CD4-positive, alpha-beta T cell treated with Interferon gamma for 1 hour (primary cell): ENCODE measurements at places on chromosomes 5 and 9.

DNA sequence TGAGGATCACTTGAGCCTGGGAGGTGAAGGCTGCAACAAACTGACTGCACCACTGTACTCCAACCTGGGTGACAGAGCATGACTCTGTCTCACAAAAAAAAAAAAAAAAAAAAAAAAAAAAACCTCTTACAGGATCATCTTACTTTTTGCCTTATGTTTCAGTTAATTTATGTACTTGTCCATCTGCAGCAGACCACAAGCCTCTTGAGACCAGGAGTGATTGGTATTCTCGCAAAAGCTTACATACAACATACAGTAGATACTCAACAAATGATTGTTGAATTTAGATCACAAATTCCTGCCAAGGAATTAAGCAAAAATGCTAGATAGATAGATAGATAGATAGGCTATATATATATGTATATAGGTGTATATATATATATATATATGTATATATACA is 12.4 kb downstream of the CEMIP2 start:
- DNase-seq = no peak

DNA sequence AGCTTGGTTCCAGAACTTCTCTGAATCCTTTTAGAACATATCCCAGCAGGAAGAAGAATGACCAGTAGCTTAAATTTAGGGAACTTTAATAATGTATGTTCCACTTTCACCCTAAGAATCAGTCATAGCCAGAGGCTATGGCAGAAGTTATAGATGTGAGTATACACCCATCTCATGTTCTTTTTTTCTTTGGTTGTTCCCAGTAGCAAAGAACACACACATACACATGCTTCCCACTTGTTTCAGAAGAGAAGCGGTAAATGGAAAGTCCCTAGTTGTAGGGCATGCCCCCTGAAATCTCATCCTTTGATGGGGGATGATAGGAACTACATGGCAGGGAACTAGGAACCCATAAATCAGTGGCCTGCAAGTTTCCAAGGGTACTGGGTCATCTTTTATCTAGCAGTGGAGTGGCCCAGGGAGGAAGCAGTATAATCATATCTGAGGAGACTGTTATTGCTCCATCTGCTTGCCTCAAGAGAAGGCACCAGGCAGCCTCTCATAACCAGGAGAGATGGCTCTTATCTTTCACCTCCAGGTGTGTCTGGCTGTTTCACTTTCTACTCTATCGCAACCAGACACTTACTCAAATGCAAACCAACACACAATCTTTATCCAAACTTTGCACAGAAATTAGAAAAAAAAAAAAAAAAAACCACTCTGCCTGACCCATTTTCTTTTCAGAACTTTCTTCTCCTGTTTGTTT is 109.5 kb downstream of the SNCAIP start:
- DNase-seq = no peak

GRCh38 chr5:113164021-113164420 is 187.4 kb downstream of the DCP2 start:
- no peak for DNase-seq

GRCh38 chr5:149961186-149961685 is 678 bp downstream of the SLC26A2 start:
- DNase-seq = no peak

DNA sequence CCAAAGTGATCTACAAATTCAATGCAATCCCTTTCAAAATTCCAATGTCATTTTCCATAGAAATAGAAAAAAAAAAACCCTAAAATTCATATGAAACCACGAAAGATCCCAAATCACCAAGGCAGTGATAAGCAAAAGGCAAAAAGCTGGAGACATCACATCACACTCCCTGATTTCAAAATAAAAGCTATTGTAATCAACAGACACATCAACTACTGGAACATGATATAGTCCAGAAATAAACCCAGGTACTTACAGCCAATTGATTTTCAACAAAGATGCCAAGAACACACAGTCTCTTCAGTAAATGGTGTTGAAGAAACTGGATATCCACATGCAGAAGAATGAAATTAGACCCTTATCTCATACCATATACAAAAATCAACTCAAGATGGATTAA is 224.0 kb downstream of the WDR70 start:
- no peak for DNase-seq

DNA sequence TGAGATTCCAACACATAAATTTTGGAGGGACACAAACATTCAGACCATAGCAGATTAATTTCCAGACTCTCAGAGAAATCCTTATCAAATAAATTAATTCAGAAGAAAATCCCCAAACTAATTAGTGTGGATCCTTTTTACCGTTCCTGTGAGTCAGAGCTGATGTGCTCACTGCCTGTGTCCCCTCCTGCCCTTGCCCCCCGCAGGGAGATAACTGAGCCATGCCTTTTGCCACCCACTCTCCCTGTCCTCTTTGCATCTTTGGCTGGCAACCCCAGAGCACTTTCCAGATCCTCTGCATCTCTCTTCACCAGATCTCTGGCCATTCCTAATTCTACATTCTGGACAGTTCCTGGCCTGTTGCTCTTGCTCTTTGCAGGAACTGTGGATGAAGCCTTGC is 135.4 kb upstream of the MAP1B start:
- DNase-seq = no peak

GRCh38 chr5:80973027-80973426 is 12.9 kb downstream of the RASGRF2 start:
- DNase-seq = no peak

DNA sequence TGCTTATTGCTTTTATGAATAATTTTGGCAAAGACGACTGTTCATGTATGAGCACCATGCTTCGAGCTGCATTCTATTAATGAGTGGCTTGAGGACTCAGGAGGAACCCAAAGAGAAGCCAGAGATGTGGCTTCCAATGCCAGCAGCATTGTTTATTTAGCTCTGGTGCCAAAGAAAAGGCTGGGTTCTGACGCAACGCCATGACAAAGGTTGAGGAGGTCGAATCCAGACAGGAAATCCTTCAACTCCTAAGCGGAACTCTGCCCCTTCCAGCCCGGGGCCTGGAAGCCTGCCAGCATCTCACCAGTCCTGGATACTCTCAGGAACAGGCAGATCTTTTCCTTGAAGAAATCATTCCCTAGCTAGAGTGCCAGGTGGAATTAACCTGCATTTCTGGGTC is 104.4 kb downstream of the ARHGAP26 start:
- no peak for DNase-seq

DNA sequence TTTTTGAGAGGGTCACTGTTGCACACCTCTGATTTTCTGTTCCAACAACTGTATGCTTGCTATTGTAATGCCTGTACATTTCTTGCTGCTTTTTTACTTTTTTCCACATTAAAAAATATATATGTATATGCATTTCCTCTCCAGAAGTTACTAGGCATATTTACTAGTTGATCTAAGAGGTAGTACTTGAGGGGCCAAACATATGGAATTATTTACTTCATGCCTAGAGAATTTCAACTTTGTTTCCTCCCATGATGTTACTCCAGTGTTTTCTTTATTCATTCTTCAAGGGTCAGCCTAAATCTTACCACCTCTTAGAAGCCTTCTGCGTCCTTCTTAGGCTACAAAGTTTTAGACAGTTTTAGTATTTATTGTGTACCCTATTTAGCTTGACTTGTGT is 122.7 kb downstream of the NMUR2 start:
- no peak for DNase-seq

DNA sequence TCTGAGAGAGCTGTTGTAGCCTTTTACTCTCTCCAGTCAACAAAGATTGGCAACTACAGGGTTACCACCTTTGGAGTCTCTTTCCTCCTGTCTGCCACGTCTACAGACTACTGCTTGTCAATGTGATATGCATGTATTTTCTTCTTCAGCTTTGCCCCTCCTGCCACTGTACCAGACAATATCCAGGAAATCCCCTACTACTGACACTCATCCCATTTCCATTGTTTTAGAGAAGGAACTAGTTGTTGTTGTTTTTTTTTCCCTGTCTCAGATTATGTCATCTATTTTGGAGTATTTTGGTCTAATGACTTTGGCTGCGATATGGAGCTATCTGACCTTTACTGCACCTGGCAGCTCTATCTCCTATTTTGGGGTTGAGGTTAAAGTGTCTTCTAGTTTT is 50.1 kb upstream of the MACIR start:
- no peak for DNase-seq

GRCh38 chr5:127358284-127358683 is 67.7 kb downstream of the MEGF10 start:
- DNase-seq = no peak

GRCh38 chr9:74527718-74528117 is 30.6 kb downstream of the RORB start:
- DNase-seq = no peak

- DNase-seq = no peak
Measured at GRCh38 chr9:88586452-88586851, 51.5 kb downstream of the NXNL2 start.

DNA sequence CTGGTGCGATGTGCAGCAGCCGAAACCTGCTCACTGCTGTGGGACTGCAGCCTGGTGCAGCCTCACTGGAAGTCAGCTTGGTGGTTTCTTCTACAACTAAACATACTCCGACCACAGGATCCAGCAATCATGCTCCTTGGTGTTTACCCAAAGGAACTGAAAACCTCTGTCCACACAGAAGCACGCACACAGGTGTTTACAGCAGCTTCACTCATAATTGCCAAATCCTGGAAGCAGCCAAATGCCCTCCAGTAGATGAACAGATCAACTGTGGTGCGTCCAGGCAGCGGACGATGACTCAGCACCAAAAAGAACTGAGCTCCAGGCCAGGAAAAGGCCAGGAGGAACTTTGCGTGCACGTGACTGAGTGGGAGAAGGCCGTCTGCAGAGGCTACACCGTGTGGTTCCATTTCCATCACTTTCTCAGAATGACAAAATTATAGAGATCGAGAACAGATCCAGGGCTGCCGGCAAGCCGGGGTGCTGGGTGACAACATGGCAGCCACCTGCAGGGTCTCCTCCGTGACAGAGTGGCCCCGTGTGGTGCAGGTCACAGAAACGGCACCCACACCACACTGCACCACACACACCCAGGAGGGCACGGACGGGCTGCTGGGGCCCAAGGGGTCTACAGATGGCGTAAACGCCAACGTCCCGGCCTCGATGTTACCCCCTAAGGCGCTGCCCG is 23.1 kb upstream of the NSMF start:
- DNase-seq = peak; percentile 25

DNA sequence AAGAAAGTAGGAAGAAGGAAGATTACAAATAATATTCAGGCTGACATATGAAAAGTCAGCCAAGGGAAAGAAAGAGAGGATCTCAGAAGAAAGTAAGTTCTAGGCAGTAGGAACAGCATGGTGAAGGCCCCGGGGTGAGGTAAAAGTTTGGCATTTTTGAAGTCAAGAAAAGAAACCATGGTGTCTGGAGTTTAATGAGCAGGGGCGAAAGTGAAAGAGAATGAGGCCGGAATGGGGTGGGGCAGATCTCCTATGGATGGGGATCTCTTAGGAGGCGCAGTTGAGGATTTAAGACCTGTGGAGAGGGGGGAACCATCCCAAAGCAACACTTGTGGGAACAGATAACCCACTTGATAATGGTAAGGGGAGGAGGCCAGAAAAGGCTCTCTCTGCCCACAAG is 42.3 kb upstream of the SMAD5 start:
- DNase-seq = no peak

DNA sequence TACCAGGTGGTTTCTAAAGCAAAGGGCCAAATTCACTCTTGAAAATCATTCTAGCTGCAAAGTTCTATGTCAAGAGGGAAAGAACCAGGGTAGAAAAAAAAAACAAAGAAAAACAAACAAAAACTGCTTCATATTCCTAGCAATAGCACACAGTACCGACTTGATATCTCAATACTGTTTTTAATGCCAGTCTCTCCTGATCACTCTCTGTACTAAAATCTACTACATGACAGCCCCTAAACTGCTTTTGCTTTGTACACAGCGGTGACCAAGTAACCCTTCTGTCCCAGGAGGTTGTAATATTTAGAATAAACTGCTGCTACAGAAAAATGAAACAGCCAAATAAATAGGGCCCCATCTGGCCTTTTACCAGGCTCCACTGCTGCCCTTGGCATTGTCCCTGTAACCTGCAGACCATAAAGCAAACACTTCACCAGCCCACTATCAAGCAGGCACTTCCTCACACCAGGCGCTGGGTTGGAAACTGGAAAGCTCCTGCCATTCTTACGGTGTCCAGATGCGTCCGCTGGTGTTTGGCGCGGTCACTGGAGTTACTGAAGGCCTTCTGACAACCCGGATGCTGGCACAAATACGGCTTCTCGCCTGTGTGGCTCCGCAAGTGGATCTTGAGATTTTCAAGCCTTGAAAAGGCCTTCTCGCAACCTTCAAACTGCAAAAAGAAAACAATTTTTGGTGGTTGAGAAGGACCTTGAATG is 363.2 kb downstream of the GLIS3 start:
- DNase-seq = no peak

DNA sequence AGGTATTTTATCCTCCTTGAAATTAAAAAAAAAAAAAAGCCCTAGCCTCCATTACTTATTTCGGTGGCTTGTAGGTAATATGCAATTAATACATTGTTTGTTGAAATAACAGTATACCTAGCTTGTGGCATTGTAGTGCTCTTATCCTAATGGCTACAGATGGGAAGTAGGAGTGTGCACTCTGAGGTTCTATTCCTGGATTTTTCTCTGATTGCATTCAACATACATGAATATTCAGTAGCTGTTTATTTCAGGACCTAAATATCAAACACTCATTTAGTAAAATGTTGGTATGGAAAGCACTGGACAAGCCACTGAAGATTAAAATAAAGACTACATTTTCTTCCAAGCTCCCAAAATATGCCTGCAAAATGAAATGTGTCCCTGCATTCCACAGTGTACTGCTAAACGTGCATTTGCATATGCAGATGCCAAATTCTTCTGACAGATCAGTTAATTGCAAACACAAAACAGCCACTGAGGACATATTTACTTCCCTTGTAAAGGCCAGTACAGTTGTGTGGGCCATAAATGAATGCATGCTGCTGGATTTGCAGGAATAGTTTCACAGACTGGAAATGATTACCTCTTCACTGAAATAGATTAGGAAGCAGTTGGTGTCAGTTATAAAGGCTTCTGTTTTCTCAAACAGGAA is 826.1 kb downstream of the PRELID2 start:
- DNase-seq = no peak

DNA sequence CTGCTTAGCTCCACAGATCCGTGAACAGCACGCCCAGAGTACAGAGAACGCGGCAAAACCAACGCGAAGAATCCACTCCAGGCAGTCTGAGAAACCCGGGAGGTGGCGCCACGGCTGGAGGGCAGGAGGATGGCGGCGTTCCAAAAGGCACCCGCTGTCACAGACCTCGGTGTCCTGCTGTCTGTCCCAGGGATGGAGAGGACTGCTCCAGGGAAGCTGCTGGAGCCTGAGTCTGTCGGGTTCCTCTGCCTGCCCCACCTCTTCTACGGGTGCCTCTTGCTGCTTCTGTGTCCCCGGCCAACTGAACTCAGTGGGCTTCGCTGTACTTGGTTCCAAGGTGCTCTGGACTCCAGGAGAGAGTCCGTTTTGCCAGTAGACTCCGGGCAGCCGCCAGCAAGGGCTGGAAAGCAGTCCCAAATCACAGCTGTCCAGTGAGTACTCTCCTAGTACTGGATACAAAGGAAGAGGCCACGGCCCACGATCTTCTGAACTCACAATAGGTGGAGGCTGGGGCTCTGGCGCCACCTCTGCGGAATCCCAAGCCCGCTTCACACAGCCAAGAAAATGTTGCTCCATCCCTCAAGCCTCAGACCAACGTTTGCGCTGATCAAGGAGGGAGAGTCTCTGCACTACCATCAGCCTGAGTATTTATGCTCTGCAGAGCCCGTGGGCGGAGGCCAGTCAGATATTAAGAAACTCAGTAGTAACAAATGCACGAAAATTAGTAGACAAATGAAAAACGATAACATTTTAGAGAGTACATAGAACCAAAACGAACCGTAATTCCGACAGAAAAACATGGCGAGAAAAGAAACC is 440 bp downstream of the ANXA2R start:
- DNase-seq = peak; percentile 75
